ENCODE measurements at places on chromosomes 4 and X.
A peak's percentile ranks its signal among the peaks of the same experiment; 100 is the strongest.

DNA sequence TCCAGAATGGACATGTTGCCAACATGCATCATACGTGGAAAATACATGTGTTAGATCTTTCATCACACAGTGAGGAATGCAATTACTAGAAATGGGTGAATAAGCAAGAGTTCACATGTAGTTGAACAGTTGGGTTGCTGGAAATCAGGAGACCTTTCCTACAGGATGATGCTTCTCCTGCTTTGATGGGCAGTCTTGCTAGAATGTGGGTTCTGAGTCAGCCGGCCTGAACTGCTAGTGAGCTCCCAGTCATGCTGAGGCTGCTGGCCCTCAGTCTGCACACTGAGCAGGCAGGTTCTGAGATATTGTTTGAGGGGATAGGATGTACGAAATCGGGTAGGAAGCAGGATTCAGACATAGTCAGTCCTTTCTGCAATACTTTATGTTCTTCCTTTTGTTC lies 20.2 kb downstream of the MSL3 start:
- no peak for DNase-seq

GRCh38 chr4:40348000-40348399 lies 12.9 kb downstream of the CHRNA9 start:
- no peak for DNase-seq

DNA sequence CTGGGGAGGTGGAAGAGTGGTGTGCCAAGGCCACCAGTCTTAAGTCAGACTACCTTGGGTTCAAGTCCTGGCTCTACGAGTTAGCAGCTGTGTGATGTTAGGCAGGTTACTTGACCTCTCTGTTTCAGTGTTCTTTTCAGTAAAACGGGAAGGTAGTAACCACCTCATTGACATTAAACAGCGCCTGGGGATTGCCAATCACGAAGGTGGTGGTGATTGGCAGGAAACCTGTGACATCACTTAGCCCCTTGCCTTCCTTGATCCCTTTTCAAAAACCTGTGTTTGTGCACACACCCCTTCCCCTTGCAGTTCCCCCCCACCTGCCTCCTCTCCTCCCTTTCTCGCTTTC lies 7.6 kb downstream of the KLF3 start:
- no peak for DNase-seq

DNA sequence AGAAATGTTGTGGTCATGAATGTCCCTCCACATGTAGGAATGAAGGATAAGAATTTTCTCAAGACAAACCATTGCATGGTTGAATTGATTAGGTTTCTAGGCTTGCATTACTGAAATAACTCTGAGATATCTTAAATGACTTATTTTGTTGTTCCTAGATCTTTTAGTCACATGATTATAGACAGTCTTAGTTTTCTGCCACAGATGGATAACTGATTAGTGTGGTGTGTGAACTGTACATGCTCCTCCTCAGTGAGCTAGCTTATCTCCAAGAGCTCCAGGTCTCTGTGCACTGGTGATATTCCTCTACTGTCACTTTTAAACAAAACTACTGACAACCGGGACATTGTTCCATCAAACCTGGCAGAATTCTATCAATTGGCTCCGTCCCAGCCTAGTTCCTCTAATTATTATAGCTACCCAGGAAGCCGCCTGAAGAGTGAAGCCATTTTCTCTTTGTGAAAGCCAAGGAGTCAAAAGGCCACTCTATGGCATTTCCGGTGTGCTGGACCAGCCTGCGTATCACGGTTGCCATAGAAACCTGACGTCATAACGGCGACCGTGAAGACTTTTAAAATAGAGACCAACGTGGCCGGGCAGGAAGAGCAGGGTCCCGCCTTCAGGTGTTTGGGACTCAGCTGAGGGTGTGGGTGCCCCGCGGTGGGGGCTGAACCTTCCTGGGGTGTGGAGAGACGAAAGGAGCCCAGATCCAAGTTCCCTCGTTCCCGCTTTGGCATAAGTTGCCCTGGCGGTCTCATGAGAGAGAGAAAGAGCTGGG lies 28.1 kb downstream of the BEX3 start:
- peak; percentile 58 for DNase-seq

- no peak for DNase-seq
These were observed 342.8 kb downstream of the DMD start for GRCh38 chrX:32868524-32868895.

Data from GM10248 (cell line).